ENCODE measurements at places on chromosomes 12 and 14.

GRCh38 chr14:99534333-99534732 is 53.1 kb downstream of the CCNK start:
- no peak for DNase-seq

DNA sequence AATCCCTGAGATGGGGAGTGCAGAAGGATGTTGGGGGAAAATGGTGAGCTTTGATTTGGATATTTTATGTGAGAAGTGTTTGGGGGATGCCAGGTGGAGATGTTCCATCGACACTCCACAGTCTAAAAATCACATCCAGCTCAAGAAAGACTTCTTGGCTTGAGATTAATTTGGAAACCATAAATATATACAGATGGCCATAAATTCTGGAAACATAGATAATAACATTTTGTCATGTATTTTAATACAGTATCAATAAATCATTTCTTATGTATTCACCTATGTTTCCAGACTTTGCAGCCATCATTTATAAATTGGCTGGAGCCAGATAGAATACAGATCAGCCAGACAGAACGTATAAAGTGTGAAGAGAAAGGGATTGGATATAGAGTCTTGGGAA is 245.5 kb upstream of the DDHD1 start:
- DNase-seq, result no peak

DNA sequence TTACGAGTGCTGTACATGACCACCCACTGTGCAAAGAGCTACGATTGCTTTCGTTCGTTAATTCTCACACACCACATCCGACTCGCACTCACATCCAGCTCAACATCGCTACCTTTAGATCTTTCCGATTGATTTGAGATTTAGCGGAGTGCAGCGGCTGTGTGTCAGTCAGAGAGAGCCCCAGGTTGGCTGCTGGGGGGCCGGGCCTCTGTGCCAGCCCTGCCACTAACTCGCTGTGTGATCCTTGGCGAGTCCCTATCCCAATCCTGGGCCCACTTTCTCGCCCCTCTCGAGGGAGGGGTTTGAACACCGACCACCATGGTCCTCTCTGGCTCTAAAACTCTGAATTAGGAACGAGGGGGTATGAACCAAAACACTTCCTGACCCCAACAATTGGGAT is 8.6 kb downstream of the DLK1 start:
- DNase-seq, result no peak

DNA sequence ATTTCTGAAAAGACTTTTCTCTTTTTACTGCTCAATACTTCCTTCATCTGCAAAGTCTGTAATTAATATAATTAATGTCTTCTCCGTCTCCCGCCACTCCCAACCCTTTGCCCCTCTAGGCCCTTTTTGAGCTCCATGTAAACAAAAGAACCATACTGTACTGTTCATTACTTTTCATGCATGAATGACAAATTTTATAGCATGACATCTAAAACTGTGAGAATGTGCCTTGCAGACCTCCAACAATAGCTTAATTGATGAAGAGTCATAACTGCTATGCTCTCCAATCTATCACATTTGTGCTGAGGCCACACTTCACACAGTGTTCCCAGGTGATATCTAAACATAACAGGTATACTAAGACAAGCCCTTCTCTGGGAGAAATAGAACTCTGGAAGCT is 1122.7 kb upstream of the ATXN7L3B start:
- DNase-seq, result no peak

DNA sequence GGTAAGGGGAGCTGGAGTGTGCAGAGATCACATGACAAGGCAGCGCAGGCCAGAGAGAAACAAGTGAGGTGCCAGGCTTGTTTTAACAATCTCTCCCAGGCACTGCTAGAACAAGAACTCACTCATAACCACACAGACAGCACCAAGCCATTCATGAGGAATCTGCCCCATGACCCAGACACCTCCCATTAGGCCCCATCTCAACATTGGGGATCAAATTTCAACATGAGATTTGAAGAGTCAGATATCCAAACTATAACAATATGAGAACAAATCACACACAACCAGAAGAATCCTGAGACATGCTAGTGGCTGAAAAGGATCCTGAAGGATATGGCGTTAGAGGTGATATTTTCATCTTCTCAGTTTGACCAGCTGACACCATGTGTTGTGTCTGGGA is 21.9 kb downstream of the OR6J1 start:
- no peak for DNase-seq

DNA sequence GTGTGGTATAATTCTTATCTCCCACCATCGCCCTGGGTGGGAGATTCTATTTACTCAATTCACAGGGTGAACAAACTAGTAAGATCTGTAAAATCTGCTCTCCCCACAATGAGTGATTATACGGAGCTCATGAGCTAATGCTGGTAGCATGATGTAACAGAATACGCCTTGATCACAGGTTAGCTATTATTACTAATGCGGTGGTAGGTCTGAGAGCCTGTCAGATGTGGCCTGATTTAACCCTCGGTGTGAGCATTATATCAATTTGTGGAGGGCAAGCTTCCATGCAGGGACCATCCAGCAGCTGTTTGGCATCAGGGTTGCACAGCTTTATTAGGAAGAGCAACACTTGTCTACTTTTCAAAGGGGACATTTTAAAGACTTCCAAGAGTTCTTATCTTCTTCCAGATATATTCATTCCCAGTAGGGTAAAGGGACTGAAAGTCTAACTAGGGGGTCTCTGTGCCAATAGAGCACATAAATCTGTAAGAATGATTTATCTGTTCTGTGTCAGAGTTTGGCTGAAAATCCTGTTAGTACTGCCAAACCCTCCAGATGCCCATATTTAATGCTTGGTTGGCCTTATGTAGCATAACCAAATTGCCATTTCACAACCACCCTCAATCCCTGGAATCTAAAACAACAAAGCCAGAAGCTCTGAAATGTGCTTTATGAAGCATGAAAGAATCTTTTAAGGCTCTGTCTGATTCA is 18.7 kb downstream of the TSHR start:
- peak; percentile 100 for DNase-seq

DNA sequence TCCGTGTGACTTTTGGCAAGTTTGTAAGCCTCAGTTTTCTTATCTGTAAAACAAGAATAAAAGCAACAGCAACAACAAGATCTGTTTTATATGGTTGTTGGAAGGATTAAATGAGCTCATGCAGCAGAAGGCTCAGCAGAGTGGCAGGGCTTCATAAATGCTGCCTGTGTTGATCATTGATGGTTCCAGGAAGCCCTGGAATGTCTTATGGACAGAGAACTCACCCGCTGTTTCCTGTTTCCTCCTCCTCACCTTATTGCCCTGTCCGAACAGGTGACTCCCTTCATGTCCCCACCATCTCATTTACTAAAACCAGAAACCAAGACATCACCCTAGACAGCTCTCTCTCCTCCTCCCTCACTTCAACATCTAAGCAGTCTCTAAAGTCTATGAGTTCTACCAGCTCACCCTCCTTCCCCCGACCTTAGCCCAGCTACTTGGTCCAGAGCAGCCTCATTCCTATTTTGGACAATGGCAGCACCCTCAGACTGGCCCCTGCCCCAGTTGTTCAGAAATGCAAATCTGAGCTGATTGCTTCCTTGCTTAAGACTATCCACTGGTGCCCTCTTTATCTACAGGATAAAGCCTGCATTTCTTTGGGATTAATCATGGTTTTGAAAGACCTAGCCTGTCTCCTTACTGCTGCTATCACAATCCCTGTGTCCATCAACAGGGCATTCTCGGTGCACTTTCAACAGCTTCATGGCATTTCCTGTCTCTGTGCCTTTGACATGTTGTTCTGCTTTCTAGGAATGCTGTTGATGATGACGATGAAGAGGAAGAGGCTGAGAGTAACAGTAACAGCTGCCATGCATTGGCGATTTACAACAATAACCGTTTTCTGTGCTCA is 21.4 kb upstream of the GSG1 start:
- DNase-seq, result no peak

GRCh38 chr12:94027561-94027960 is 120.8 kb upstream of the PLXNC1 start:
- no peak for DNase-seq

DNA sequence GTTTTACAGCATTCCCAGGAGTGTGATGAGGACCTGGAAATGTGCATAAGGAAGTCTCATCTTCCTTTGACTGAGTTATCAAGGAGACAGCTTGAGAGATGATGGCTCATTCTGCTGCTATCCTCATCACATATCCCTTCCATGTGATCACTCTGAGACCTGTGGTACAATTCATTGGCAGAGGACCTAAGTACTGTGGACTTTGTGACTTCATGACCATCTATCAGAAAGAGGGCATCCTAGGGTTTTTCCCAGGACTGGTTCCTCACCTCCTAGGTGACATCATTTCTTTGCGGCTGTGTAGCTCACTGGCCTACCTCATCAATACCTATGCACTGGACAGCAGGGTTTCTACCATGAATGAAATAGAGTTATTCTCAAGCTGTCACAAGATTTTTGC is 172.1 kb upstream of the PLEKHG7 start:
- DNase-seq, result no peak

GRCh38 chr12:26651566-26652188 is 181.3 kb downstream of the ITPR2 start:
- DNase-seq, result peak; percentile 81

- no peak for DNase-seq
These were observed 20.1 kb downstream of the STX2 start for GRCh38 chr12:130818635-130819576.

GRCh38 chr12:76563061-76563460 is 3.5 kb upstream of the OSBPL8 start:
- DNase-seq, result no peak

DNA sequence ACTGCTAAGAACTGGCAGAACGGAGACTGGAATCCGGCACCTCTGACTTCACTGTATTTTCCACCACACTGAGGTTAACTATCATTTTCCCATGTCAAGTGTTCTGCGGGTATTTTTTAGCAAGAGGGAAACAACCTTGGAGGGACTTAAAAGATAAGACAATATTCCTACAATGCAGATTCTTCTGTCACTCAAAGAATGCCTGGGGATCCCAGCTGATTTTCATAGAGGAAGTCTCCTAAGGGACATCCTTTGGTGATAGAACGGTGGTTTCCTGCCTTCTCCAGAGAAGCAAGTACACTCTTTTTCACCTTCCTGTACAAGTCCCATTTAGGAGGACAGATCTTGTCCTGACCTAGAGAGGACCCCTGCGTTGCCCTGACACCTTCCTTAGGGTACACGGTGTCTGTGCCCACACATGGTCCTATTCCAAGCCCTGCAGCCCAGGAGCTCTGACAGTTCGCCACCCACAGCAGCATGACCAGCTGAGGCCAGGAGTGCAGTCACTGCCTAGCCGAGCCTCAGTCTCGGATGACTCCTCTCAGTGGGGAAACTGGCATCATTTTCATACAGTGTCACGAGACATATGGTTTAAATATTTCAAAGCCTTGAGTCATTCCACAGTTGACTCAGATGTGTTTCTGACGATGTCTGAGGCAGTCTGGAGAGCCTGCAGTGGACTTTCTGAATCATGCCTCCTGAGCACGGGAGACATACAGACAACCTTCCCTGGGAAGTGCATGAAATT is 181.3 kb upstream of the FKBP4 start:
- DNase-seq, result no peak

DNA sequence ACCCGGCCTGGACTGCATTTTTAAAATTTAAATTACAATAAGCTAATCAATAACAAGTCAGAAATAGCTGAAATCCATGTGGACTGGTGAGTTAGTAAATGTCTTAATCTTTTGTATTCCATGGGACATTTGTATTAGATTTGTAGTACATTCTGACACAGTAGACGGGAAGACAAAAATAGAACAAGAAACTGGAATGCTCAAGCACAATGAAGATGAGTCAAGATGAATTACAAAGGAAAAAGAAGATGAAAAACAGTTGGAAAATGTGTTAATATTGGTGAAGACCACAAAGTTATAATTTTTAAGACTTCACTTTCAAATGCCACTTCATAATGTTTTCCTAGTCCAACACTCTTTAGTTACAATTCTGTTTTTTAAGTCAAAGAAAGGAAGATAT is 97.8 kb upstream of the FERMT2 start:
- no peak for DNase-seq

DNA sequence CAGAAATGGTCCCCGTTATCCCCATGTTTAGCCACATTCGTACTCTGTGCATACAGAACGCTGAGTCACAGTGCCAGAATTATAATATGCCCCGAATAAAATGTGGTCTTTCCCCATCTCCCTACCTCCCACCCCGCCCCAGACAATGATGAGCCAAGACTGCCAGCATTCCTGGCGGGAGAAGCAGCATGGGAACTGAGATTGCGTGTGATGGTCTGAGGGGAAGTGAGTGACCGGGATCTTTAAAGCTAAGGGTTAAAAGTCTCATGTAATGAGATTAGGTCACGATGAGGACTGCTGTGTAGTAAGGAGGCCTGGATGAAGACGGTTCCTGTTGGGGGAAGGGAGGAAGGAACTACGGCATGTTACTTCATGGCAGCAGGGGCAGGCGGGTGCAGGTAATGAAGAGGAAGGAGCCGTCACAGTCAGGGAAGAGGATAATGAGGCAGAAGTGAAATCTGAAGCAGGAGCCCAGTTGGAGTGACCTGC is 243.3 kb upstream of the FKBP4 start:
- no peak for DNase-seq

DNA sequence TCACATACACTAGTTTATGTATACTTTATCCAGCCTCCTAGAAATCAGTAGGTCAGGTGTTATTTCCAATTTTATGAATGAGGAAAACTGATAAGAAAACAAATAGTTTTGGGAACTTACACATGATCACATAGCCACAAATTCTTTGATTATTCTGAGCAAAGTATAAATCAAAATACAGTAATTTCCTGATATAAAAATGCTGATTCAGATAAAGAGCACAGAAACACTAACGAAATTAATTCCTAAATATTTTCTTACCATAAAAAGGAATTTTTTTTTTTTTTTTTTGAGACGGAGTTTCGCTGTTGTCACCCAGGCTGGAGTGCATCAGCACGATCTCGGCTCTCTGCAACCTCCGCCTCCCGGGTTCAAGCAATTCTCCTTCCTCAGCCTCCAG is 275.4 kb downstream of the SOX5 start:
- DNase-seq, result no peak

DNA sequence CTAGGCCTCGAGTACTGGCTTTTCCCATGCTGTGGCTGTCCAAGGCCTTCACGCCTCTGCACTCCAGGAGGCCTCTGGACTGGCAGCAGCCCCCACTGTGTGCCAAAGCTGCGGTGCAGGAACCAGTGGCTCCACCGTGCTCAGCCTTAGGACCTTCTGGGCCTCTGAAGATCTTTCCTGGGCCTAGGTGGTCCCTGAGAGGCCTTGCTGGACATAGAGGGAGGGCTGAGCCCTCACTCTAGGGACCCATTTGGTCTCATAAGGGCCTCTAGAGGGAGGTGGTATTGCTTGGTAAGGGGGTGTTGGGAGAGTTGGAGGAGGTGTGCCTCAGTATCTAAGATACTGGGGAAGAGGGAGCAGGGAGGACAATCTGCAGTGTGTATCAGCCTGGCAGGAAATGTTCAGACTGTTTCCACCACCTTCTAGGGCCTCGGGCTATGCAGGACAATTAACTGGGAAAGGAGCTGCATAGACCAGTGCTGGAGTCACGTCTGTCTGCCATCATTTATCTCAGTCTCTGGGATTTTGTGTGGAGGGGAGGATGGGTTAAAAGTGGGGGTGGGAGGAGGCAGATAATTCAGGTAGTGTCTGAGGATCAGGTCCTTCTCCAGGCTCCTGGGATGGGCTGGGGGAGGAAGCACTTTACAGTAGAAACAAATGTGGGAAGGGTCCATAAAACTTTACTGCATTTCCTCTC is 2.9 kb downstream of the HOXC5 start:
- no peak for DNase-seq

- DNase-seq, result no peak
These were observed 4.8 kb downstream of the YBX3 start for GRCh38 chr12:10718279-10718821.

- DNase-seq, result no peak
These were observed 37.8 kb upstream of the PPP1CC start for GRCh38 chr12:110780448-110780847.
